ENCODE measurements at places on chromosomes 6 and 20.

DNA sequence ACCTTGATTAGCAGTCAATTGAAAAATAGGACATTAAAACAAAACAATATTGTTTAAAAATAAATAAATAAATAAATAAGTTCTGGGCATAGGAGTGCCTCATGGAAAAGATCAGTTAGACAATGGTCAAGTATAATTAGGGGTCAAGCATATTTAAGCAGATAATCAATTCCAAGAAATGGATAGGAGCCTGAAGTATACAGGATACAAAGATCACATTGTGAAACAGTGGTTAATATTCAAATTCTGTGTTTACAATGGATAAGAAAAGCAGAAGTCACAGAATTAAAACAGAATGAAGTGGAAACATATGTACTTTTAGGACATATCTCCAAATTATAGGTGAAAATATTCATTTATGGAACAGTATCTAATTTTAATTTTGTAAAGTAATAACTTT is 1028.6 kb upstream of the CITED2 start:
- no peak for DNase-seq

DNA sequence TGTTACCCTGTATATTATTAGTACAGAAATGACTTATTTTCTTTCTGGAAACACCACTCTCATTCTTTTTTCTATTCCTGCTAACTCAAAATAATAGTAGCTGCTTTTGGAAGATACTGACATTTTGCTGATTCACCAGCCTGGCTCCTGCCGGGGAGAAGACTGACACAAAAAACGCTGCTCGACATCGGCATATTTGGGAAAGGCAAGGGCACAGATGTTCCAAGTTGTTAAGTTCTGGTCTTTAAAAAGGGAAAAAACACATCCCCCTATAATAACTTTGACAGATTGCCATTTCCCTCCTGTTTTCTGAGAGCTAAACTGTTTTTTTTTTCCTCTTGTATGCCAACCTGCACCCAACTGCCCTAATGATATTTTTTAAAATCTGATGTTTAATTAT is 55.4 kb downstream of the CTNNBL1 start:
- DNase-seq, result no peak

GRCh38 chr20:2798814-2799213 is 1.6 kb downstream of the CPXM1 start:
- DNase-seq, result no peak

DNA sequence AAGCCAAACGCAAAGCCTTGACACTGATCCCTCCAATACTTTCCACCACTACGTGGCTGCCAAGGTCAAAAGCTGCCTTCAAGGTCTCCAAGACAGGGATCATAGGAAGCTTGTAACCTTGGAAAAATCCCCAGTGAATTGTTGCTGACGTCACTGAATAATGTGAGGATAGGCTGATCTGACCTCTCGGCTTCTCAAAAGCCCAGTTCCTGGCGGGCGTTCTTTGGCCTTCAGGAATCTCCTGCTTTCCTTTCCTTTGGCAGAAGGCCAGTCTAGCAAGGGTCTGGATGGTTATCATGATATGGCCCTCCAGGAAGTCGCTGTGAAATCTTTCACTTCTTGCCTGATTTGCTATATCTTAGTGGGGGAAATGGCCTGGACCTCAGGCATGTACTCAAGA is 61.4 kb upstream of the TNFAIP3 start:
- DNase-seq, result no peak

All from T1000 (cell line).